ENCODE measurements at places on chromosomes 4 and X.

- DNase-seq, result no peak
Measured at GRCh38 chr4:41169256-41169800, 45.0 kb downstream of the APBB2 start.

- no peak for DNase-seq
Measured at GRCh38 chr4:73707918-73708577, 32.3 kb upstream of the CXCL8 start.

DNA sequence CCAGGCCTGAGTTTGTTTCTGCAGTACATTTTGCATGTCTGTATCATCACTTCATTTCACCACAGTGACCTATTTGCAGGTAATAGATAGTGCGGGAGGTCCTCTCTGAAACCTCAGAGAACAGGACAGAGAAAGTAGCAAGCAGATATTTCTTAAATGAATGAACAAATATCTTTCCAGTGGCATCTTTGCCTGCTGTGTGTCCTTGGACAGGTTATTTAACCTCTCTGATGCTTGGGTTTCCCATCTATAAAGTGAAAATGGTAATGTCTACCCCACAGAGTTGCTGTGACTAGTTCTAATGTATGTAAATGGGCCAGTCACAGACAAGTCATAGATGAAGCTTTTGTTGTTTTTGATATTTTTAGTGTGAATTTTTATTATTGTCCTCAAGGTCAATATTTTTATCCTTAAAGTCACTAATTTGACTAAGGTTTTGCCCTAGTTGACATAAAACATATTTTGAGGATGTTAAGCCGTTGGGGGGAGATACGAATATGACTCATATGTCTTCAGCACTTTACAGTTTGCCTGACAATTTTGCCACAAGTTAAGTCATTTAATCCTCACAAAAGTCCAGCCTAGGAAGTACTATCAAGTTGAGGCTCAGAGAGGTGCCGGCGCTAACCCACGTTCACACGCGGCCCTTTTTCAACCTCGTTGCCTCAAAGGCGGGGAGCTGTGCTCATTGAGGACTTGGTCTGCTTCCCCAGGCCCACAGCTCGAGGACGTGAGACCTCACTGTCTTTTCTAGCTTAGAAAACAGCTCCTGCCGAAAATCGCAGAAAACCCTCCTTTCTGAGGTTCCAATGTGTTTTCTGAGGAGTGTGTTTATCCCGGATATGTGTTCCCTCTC is 126.7 kb upstream of the STX18 start:
- DNase-seq, result no peak

DNA sequence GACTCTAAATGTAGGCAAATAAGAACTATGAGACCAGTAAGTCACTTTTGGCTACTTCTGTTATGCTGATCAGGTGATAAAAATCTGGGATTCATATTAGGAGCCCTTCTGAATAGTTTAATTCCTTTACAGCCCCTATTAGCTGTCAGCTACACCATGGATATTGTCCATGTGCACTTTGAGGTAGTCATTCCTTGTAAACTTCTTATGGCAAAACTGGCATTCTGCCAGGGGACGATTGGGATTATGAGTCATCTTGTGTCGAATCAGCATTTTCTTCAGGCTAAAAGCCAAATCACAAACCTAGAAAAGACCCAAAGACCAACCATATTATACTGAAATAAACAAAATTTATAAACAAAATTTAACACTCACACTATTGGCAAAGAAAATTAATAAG is 227.6 kb downstream of the PRDM5 start:
- DNase-seq, result no peak

DNA sequence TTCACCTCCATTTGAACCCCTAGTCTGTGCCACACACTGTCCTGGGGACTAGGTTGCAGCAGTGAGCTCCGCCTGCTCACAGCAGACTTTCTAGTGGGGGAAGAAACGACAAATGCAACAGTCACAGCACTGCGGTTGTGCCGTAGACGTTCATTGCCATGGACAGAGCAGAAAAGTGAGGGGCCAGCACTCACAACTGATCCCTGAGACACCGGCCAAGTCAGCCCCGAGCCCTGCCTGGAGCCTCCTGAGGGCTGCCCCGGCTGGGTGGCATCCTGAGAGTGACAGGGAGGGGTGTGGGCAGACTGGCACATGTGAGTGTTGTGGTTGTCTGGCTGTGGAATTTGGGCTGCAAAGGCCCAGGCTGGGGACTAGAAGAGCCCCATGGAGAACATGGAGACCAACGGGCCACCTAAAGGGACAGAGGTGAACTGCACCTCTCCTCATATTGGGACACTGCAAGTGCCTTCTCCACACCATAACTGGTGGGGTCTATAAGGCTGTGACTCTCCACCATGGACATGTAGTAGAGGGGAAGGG is 4.6 kb downstream of the DUSP9 start:
- DNase-seq, result no peak

DNA sequence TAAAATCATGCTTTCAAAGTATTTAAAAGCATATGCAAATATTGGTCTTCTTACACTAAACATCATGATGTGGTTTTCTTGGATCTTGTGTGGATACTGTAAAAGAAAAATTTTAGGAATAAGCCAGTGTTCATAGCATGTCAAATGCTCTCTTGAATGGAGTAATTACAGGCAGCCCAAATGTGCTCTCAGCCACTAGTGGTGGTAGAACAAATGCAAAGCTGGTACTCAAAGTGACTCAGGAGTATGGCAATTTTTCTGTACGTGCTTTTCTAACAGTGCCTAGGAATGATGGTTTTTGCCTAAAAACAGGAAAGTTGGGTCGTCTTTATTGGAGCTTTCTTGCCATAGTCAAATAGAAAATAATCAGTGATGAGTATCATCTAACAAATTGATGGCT is 19.9 kb downstream of the PGRMC2 start:
- no peak for DNase-seq
